ENCODE measurements at places on chromosomes 11 and 22.

GRCh38 chr22:39174498-39175352 is 22.2 kb upstream of the CBX7 start:
- DNase-seq: no peak

GRCh38 chr11:76296731-76297542 is 84.0 kb downstream of the THAP12 start:
- no peak for DNase-seq

DNA sequence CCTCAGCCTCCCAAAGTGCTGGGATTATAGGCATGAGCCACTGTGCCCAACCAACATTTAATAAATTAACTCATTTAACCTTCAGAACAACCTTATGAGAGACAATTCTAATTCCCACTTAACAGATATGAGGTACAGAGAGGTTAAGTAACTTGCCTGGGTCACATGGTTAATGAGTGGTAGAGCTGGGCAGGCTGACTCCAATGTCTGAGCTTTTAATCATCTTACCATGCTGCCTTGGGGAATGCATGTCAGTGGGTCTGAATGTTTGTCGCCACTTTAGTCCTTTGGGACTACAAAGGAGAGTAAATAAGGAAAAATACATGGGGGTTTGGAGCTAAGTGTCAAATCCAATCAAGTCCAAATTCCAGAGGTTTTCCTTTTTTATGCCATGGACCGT is 11.2 kb upstream of the PIK3C2A start:
- DNase-seq: no peak

DNA sequence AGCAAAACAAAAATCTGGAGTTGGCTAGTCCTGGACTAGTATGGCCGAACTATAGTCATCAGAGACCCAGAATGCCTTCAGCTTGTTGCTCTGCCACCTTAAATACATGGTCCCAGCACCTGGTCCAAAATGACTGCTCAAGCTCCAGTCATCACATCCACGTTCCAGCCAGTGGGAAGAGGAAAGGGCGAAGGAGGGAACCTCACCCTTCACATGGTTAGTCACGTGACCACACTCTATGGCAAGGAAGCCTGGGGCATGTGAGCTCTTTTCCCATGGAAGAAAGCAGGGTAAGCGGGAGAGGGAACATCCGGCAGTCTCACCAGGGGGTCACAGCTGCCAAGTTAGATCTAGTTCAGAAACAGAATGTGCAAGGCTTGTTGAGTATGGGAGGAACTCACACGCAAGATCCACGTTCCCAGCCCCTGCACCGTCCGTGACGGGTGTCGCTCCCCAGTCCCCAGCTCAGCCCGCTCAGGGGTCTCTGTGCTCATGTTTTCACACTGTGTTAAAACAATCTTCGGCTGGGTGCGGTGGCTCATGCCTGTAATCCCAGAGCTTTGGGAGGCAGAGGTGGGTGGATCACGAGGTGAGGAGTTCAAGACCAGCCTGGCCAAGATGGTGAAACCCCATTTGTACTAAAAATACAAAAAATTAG is 1.9 kb upstream of the ANO9 start:
- no peak for DNase-seq

GRCh38 chr11:126118806-126119205 is 56.1 kb upstream of the CDON start:
- no peak for DNase-seq

GRCh38 chr11:65482306-65482850 is 16.5 kb upstream of the MALAT1 start:
- DNase-seq: no peak

DNA sequence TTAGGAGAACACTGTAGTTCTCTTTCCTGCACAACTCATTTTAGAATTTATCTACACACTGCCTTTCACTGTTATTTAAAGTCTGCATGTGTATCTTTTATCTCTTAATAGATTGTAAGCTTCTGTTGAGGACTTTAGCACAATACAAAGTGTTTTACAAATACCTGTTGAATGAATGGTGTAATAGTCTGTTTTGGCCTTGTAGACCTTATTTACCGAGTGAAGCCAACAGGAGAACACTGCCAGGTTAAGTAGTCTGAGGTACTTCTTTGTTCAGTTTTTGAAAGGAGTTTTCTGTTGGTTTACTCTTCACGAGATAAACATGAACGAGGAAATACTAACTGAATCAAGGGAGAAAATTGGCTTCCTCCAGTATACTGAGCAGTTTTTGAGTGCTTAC is 31.0 kb downstream of the SIK2 start:
- no peak for DNase-seq

DNA sequence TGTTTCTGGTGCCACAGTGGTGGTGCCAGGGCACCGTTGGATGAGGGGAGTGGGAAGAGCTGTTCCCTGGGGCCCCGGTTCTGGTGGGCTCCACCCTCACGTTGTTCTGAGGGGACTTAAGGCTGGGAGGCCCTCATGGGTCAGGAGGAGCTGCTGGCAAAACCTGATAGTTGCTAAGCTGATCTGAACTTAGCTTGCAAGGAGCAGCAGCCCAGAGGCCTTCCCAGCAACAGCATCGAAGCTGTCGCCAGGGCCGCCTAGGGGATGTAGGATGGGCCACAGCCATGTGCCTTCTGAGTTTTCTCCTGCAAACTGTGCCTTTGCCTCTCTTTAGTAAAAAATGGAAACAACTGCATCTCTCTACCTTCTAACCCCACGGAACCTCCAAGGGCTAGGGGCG is 240.2 kb downstream of the TBC1D22A start:
- no peak for DNase-seq
